Heart right ventricle (tissue), 16 donors: ENCODE measurements at places on chromosomes 2 and 18. TPM values are rescaled to one million over a fixed set of nuclear protein-coding genes. Genes with fewer than 3 reads are reported as not detected.

OSR1 gene
- 6.0 TPM for polyA plus RNA-seq

SF3B1 gene
- 103 TPM for polyA plus RNA-seq

MBP gene
- polyA plus RNA-seq = 11.5 TPM

CAMKMT gene
- 4.9 TPM for polyA plus RNA-seq

PRKAG3 gene
- 0.03 TPM for polyA plus RNA-seq

PFN4 gene
- polyA plus RNA-seq = 2.3 TPM

DNA sequence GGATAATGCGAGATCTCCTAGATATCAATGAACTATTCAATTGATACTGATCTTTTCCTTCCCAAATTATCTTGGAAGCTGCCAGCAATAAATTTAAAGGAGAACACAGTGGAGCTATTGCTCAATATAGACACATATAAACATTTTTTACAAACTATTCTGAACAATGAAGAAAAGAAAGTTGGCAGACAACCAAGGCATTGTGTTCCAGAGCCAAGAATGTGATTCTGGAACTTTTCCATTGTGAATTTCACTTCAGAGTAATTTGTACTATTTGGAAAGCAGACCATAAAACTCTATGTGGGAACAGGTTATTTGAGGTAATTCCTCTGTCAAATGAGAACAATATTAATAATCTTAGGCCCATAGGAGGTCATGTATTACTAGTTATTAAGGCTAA, 588.2 kb downstream of the IRS1 start:
- no peak for DNase-seq
